ENCODE measurements at places on chromosomes 2 and 18. TPM values are rescaled to one million over a fixed set of nuclear protein-coding genes. Genes with fewer than 3 reads are reported as not detected.

GRCh38 chr18:55286257-55286825 lies 301.7 kb downstream of the TCF4 start:
- peak; percentile 23 for DNase-seq

The ITGB6 gene
- not detected for total RNA-seq

GRCh38 chr2:16774980-16775898 lies 109.6 kb upstream of the CYRIA start:
- DNase-seq, result no peak

The REG3A gene
- total RNA-seq, result not detected

GRCh38 chr2:100741880-100742276 lies 78.1 kb upstream of the NPAS2 start:
- DNase-seq, result no peak

- no peak for DNase-seq
Measured at GRCh38 chr18:77478646-77479442, 229.2 kb downstream of the GALR1 start.

DNA sequence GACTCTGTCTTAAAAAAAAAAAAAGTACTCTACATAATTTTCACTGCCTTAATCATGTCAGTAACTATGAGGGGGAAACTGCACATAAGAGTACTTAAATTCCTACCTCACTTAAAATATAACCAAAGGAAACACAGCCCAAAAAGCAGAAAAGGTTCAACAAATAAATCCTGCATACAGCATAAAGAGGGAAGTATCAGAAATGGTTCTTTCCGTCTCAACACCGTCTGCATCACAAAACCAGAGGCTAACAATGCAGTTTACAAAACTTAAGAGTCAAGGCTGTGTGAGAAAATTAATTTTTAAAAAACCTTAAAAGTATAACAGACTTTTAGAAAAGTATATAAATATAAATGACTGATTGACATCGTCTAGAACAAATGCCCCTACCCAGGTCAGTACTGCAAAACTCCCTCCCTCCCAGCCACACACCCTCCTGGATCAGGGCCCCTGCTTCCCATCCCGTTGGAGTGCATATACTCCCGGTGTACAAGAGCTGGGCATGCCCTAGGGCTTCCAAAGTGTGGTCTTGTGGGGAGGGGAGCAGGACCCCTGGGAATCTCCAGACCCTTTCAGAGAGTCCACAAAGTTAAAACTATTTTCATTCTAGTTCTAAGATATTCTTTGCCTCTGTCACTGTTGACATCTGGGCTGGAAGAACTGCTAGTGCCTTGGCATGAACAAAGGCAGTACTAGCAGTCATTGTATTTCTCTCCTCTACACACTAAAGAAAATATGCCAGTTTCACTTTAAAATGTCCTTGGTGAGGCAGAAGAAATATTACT lies 67.0 kb upstream of the SERTAD2 start:
- DNase-seq, result no peak

DNA sequence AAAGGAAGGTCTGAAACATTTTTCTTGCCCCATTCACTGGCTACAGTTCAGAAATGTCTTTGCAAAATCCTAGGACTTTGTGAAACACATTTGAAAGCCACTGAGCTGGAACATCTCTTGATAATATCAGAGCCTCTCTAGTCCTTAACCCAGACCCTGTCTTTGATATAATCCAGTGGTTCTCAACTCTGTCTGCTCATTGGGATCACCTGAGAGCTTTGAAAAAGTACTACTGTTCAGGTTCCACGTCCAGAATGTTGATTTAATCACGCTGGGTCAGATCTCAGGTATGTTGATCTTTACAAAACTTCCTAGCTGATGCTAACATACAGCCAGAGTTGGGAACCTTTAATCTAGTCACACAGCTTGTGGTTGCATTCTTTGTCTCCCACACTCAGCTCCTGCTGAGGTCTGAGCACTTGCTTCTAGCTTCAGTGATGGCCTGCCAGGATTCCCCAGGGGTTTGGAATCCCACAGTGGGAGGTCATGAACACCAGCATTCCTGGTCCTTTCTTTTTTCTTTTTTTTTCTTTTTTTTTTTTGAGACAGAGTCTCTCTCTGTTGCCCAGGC lies 262.7 kb downstream of the SETBP1 start:
- no peak for DNase-seq

The LRRTM4 gene
- total RNA-seq, result not detected

DNA sequence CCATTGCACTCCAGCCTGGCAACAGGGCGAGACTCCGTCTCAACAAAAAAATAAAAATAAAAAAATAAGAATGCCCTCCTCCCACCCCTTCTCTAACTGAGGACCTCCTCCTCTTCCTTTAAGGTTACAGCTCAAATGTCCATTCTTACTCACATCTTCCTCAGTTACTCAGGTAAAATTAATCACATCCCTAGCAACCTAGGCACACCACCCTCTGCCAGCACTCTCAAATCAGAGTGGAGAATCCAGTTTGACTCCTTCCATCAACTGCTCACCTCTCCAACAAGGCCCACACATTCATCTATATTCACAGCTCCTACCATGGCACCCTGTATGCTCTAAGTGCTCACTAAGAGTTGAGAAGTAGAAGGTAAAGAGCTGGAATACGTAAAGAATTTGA lies 254.3 kb downstream of the ZEB2 start:
- DNase-seq, result no peak

- no peak for DNase-seq
Measured at GRCh38 chr2:159186462-159186861, 100.0 kb downstream of the WDSUB1 start.

The SRD5A2 gene
- total RNA-seq, result not detected

DNA sequence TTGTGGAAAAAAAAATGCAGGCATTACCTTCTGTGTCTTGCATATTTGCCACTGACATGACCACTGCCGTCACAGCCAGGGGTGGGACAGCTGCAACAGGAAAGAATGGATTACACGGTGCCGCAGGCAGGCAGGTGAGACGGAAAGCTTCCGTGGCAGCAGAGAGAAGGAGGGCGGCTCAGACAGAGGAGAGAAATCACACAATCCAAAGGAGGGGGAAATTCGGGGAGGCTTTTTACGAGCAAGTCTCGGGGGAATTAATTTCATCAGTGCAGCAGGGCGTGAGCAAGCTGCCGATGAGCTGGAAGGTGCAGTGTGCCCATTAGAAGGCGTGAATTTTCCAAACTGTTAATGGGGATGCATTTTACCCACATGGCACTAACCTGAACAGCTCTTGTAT lies 234.8 kb upstream of the PXDN start:
- no peak for DNase-seq

The HRH4 gene
- total RNA-seq, result not detected

- DNase-seq, result peak; percentile 81
Measured at GRCh38 chr2:144659731-144660275, 139.9 kb upstream of the ZEB2 start.

GRCh38 chr2:165407466-165407865 lies 62.0 kb upstream of the CSRNP3 start:
- DNase-seq, result no peak

- no peak for DNase-seq
Measured at GRCh38 chr18:65336411-65336810, 414.4 kb upstream of the CDH7 start.

The CXCR4 gene
- 33.6 TPM for total RNA-seq

DNA sequence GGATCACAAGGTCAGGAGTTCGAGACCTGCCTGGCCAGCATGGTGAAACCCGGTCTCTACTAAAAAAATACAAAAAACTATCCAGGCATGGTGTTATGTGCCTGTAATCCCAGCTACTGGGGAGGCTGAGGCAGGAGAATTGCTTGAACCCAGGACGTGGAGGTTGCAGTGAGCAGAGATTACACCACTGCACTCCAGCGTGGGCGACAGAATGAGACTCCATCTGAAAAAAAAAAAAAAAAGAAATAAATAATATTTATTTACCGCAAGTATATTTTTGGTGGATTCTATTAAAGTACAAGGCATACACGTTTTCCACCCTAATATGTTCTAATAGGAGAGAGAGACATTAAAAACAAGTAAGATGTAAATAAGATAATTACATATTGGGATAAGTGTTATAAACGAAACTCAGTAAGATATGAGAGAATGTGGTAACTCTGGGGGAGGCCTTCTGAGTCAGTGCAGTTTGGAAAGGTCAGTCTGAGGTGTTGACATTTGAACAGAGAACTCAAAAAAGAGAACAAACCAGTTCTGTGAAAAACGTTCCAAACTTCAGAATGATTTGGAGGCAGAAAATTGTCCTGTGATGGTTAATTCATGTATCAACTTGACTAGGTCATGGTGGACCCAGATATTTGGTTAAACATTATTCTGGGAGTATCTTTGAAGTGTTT lies 8.8 kb upstream of the POLI start:
- no peak for DNase-seq

DNA sequence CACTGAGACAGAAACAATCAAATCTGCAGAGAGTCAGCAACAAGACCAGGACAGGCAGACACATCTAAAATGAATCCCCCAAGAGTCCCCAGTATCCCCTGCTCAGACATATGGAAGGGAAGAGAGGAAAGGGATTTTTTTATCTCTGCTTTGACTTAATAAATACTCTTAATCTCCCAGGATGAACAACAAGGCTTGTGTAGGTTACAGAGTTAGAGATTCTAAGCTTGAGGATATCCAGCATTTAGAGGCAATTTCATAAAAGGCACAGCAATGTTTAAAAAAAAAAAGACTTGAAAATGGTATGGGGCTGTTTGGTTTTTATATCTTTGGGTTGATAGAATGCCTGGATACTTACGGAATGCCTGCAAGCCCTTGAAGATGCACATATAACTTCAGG lies 199.9 kb downstream of the ARL4C start:
- no peak for DNase-seq

DNA sequence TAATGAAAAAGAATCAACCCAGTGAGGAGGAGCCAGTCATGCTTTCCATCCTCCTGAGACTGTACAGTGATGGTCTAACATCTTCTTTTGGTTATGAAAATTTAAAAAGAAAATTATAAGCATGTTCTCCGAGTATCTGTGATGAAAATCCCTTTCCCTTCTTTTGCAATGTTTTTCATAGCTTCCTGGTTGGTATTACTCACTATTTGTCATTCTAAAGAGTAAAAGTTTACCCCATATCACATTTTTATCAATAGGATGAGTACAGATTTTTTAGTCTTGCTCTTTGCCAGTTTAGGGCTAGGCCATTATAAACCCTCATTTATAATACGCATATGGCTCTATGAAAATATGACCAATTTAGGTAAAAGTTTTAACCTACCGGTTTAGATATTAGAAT lies 564.1 kb downstream of the SUCLG1 start:
- no peak for DNase-seq

Measured in lung microvascular endothelial cell (primary cell).